ENCODE measurements at places on chromosomes 7 and 10.

- peak; percentile 91 for DNase-seq
Measured at GRCh38 chr7:2522780-2523433, 3.3 kb downstream of the LFNG start.

DNA sequence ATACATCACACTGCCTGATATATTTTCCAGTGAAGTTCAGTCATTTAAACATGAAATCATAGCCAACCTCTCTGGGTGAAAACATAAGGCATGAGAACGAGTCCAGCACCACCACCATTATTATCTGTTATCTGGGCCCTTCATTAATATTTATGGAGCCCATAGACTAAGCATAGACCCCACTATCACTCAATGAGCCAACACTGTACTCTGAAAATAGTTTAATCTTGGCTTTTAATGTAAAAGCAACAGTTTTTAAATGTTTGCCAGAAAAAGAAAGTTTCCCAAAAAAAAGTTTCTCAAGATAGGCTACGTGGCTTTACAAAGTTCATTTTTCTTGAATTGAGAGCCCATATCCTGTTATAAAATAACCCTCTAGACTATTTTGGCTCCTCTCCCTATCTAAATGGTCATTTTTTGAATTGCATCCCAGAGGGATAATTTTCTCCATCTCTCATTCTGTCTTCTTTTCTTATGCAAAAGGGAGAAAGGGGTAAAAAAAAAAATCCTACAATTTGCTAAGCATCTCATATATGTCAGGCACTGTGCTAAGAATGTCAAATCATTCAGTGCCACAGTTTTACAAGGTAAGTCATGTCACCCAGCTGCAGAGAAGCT, 66.1 kb downstream of the FZD1 start:
- DNase-seq: no peak

- DNase-seq: peak; percentile 18
Measured at GRCh38 chr7:113283861-113284260, 165.5 kb upstream of the SMIM30 start.

- DNase-seq: peak; percentile 63
Measured at GRCh38 chr7:111485701-111486380, 76.5 kb downstream of the IMMP2L start.

All from NCI-H82 (cell line).